ENCODE measurements at places on chromosomes 16 and 17. TPM values are rescaled to one million over a fixed set of nuclear protein-coding genes. Genes with fewer than 3 reads are reported as not detected.

GRCh38 chr16:14286368-14287230, 215.5 kb downstream of the MRTFB start:
- peak; percentile 33 for DNase-seq

DNA sequence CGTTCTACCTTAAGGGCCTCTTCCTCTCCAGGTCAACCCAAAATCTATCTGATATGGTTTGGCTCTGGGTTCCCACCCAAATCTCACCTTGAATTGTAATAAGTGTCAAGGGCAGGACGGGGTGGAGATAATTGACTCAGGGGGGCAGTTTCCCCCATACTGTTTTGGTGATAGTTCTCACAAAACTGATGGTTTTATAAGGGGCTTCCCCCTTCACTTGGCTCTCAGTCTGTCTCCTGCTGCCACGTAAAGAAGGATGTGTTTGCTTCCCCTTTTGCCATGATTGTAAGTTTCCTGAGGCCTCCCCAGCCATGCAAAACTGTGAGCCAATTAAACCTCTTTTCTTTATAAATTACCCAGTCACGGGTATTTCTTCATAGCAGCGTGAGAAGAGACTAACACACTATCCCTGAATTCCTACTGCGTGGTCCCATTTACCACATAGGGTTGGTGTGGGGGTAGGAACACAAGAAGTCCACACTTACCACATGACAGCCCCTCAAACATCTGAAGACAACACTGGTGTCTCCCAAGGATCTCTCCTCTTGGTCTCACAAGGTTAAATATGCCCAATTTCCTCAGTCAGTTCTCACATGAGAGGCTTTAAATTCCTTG, 8.2 kb downstream of the COTL1 start:
- DNase-seq: no peak

DNA sequence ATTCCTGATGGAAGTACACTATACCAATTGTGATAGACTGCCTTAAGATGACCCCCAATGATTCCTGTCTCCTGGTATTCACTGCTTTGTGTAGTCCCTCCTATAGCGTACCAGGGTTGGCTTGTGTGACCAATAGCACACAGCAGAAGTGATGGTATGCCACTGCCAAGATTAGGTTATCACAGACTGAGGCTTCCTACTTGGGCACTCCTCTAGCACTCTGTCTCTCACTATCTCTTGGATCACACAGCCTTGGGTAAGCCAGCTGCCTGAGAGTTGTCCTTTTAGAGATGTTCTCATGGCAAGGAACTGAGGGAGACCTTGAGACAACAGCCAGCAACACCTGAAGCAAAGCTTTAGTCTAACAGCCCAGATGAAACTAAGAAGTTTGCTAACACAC, 12.7 kb upstream of the AMFR start:
- DNase-seq: no peak

DNA sequence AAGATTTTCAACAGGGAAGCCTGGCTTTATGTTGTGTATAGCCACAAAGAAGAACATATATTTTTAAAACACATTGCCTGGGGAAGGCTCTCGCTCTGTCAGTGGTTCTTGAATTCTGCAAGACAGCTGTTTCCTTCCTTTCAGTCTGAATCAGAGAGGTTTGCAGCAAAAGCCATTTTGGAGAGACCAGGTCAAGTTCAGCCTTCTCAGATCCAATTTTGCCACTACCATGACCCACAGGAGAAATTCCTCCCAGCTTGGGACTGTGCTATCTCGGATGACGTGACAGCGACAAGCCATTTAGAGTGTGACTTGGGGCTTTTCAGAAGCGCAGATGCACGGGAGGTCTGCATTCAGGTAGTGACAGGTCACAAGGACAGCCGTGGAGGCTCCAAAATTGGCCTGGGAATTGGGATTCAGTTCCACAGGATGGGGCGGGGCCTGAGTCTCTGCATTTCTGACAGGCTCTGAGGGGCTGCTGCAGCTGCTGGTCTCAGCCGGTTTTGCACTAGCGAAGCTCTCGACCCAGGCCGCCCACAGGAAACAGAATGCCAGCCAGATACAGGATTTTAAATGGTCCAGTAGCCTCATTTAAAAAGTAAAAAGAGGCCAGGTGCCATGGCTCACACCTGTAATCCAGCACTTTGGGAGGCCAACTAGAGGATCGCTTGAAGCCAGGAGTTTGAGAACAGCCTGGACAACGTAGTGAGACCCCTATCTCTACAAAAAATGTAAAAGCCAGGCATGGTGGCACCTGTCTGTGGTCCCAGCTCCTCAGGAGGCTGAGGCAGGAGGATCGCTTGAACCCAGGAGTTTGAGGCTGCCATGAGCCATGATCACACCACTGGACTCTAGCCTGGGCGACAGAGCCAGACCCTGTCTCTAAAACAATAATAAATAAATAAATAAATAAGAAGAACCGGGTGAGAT, 196.6 kb upstream of the CIBAR2 start:
- no peak for DNase-seq

DNA sequence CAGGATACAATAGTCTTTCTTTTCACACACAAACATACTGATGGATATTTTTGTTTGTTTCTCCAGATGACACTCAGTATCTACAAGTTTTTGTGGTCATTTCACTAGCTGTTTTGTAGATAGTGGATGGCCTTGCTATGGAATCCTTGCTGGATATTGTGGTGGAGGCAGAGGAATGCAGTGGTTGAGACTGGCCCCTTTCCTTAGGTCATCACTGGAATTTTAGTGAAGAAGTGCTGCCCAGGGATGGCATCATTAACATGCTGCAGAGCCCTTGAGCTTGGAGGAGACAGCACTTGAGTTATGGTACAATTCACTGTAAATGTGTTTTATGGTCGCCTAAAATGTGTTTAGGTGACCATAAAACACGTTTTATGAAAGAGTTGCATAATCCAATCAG, 455.9 kb upstream of the HSBP1 start:
- no peak for DNase-seq

Gene TPSD1
- polyA plus RNA-seq: not detected

GRCh38 chr16:49659356-49659755, 196.6 kb downstream of the ZNF423 start:
- no peak for DNase-seq

Gene ITGB4
- 0.58 TPM for polyA plus RNA-seq

Gene RHBDF1
- 40.5 TPM for polyA plus RNA-seq

Gene PYY
- polyA plus RNA-seq: not detected

Gene SDK2
- 0.01 TPM for polyA plus RNA-seq

GRCh38 chr17:77794846-77795245, 163.7 kb upstream of the TNRC6C start:
- DNase-seq: no peak

DNA sequence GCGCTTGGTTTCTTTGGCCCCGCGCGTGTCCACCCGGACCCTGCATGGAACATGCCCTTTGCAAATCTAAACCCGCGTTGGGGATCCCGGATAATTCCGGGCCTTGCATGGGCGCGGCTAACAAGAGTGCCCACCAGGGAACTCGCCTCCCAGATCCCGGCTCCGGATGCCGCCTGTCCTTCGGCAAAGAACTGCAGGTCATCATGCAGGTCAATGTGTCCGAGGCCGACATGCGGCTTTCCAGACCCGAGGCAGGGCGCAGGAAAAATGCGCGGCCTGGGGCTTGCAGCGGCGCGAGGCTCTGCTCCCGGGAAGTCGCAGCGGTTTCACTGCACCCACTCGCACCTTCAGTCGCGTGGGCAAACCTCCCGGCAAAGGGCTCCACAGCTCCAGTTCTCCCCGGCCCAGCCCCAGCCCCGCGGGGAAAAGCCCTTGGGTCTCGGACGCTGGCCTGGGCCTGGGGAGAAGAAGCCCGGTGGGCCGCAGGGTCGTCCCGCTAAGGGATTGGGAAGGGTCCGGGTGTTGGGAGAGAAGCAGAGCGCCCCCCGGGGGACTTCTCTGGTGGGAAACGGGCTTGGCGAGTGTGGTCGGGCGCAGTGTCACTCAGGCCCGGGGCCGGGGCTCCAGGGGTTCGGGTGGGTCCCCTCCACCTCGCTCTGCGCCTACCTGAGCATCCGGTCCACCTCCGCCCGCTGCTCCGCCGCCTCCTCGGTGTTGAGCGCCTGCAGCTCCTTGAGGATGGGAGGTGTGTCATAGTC, 805 bp downstream of the HNF1B start:
- DNase-seq: no peak

DNA sequence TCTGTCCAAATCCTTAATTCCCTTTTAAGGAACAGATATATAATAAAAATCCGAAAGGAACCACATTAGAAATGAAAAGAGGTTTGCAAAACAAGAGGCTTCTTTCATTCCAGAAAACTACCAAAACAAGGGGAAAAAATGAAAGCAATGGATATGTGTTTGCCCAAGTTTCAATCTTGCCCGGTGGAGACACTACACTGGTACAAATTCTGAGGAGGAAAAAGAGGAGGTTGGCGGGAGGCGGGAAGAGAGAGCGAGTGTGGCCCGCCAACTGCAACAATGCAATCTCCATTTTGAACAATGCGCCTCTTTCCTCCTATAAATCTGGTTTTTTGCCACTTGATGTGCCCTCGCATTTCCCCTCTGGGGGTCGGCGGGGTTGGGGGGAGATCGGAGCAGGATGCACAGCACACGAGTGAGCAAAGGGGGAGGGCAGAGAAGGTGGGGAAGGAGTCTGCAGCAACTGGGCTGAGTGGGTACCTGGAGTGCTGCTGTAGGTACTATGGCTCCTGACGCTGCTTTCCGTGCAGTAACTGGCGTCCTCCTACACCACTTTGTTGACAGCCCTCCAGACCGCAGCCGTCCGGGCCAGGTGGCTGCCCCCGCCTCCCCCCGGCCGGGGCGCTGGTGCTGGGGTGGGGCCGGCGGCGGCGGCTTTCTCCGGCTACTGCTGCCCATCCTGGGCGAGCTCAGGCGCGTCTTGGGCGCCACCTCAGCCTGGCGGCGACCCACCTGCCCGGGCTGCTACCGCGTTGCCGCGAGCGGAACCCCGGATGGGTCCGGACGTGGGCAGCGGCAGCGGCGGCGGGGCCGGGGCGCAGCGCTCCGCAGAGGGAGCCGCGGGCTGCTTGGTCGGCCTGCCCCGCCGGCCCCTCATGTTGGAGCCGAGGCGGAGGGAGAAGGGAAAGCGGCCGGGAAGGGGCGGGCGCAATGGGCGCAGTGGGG, 93.8 kb upstream of the PLEKHM1 start:
- peak; percentile 62 for DNase-seq

DNA sequence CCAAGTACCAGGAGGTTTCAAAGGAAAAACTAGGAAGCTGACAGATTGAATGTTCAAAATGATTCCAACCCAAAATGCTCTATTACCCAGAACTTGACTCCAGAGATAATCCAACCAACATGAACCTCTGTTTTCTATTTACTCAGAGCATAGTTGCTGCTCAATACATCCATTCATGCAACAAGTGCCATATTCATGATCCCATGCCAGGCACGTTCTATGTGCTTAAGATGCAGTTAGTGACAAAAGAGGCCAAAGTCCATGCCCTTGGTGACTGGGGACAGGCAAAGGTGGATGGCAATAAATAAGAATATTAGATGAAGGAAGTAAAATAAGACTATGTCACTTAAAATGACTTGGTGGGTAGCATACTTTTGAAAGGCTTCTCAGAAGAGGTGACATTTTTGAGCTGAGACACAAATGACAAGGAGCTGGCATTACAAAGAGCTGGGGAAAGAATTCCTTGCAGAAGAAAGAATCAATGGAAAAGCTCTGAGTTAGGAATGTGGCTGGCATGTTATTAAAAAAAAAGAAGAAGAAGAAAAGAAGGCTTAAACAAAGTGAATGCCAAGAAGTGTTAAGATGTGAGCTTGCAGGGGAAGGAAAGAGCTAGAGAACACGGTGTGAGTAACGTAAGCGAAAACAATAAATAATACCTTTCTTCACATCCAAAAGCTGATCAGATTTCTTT, 34.5 kb downstream of the TOX3 start:
- DNase-seq: no peak

Data from fibroblast of lung (primary cell).